Heart left ventricle (tissue), 16 donors: ENCODE measurements at places on chromosomes 6 and 20. TPM values are rescaled to one million over a fixed set of nuclear protein-coding genes. Genes with fewer than 3 reads are reported as not detected.
A peak's percentile ranks its signal among the peaks of the same experiment; 100 is the strongest.

The ANGPT4 gene
- total RNA-seq, result not detected

The JPH2 gene
- total RNA-seq, result 167 TPM

DNA sequence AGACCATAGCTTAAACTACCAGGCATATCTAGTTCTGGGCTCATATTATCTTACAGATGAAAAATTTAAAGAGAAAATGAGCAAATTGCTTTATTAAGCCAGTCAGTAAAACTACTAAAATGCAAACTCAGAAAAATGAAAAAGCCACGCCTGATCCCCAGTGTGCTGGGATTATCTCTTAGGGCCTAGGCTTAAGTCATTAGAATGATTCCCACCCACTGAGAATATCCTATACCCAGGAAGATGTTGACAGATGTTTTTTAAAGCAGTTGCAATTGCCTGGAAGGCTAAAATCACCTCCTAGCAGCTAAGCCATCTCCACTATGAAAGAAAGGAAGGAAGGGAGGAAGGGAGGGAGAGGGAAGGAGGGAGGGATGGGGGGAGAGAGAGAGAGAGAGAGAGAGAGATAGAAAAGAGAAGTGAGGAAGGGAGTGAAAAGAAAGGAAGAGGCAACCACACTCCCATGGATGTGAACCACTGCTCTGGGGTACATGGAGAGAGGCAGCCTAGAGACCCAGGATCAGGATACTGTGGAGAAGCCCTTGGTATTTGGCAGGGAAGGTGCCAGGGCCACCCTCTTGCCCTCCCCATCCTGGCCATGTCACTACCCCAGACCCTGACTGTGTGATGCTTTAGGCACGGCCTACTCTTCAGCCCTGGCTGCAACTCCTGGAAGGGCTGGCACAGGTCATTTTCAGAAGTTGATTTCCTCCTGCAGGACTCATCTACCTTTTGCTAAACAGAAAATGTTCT is 21.9 kb downstream of the NEDD9 start:
- peaks cover 22% of the 10 kb centered on the region for H3K36me3 ChIP-seq
- peak overlapping the region; percentile 82 for H3K27ac ChIP-seq
- H3K4me1 ChIP-seq, result peaks cover 78% of the 10 kb centered on the region
- no peak overlapping the region for H3K4me3 ChIP-seq
- no peaks in the 10 kb centered on the region for H3K27me3 ChIP-seq
- no peak for DNase-seq

GRCh38 chr6:10373642-10374359 is 41.1 kb downstream of the TFAP2A start:
- H3K4me1 ChIP-seq, result no peaks in the 10 kb centered on the region
- H3K27me3 ChIP-seq, result peaks cover 4% of the 10 kb centered on the region
- no peaks in the 10 kb centered on the region for H3K36me3 ChIP-seq
- no peak for DNase-seq
- H3K27ac ChIP-seq, result no peak overlapping the region

- no peak overlapping the region for H3K4me3 ChIP-seq
- H3K27ac ChIP-seq, result no peak overlapping the region
- no peak for DNase-seq
- H3K27me3 ChIP-seq, result no peaks in the 10 kb centered on the region
Measured at GRCh38 chr20:23156170-23156841, 70.2 kb upstream of the CD93 start.
